ENCODE measurements at places on chromosomes 7 and 10.

DNA sequence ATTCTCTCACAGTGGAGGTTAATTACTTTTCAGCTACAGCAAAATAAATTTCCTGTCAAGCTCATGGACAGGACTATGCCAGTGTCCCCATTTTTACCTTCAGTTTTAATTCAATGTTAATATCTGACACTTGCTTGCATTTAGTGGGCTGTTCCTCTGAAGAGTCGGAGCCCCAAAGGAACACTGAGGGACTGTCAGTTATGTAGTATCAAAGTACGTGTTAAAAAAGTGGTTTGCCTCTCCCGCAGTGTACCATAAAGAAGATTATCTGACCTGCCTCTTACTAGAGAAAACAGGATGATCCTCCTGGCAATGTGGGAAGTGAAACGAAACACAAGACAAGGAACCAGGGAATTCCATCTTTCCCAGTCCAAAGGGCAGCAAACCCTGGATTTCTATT is 1010.9 kb upstream of the PHF14 start:
- DNase-seq = no peak

DNA sequence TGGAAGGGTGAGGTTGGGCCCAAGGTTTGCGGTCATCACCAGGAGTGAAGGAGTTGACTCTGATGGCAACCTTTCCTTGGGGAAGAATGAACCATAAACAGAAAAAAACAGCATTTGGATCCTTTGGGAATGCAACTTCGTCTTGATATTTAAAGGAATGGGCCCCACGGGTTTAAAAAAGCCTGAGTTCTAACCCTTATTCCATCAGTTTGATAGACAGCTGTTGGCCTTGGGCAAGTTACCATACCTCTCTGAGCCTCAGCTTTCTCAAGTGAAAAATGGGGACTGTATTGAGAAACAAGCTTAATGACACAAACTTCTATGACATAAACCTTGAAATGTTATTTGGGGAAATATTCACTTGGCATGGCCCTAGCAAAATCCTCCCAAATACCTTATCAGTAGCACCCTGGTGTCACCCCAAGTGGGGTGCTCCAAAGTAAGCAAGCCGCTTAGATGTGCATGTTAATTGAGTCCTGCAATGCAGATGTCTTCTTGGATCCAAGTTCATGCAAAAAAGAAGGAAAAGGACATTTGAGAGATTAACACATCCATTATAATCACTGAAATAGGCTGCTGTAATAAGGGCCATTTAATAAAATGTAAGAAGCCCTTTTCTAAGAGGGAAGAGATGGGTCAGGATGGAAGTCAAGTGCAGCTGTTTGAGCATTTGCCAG is 13.8 kb downstream of the MXI1 start:
- DNase-seq = no peak

DNA sequence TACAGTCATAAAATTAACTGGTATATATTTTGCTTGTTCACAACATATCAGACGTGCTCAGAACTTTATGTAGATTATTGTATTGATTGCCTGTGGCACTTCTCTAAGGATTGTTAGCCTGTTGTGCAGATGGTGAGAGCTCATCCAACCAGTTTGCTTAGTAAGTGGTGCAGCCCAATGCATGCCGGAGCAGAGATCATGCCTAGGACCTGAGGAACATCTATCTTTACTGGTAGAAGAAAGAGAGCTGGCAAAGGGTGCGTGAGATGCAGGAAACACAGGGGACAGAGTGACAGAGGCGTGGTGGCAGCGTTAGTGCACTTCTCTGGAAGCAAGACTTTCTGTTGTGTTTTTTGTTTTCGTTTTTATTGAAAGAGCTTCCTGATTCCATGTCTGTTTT is 35.9 kb downstream of the CCM2 start:
- DNase-seq = no peak

- no peak for DNase-seq
Measured at GRCh38 chr10:3173171-3173878, 743 bp upstream of the PITRM1 start.

DNA sequence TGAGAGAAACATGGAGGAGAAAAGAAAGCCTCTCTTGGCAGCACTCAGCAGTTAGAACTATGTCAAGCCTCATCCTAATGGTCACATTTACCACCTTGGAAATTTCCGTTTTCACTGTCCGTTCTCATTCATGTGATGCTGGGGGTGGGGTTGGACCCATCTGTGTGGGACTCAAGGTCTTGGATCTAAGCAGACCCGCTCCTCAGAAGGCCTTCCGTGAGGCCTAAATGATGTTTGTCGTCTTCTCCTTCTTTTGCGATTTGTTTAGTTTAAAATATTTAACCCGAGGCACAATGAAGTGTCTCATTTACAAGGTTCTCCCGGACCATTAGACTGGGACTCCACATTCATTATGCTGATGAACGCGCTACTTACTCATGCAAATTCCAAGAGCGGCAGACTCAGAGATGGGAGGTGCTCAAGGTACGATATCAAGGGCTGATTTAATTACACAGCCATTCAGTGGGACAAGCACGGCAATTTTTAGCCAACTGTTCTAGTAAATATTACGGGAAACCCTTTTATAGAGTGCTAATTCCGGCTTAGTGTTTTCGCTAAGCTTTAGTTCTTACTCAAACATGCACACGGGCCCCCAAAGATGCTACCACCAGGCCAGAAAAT is 109.1 kb upstream of the EFCAB10 start:
- no peak for DNase-seq

GRCh38 chr10:119665901-119666708 is 14.9 kb downstream of the BAG3 start:
- DNase-seq = no peak

DNA sequence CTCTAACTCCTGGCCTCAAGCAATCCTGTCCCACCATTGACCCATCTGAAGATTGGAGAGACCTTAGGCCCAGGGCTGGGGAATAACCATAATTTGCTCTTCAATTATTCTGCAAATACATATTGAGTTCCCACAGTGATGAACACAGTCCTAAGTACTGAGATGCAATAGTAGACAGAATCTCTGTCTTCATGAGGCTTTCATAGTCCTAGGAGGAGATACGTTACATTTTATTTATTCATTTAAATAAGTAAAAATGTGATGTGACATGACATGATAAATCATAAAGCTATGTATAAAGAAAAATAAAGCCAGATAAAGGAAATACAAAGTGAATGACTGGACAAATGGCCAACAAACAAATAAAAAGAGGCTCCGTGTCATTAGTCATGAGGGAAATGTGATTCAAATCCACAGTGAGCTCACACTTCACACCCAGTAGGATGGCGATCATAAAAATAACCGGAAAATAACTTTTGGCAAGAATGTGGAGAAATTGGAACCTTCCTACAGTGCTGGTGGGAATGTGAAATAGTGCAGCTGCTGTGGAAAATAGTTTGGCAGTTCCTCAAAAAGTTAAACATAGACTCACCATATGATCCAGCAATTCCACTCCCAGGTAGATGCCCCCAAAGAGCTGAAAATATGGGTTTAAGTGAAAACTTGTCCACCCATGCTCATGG is 52.1 kb upstream of the JCAD start:
- no peak for DNase-seq

GRCh38 chr7:21603972-21604749 is 61.3 kb downstream of the DNAH11 start:
- no peak for DNase-seq

DNA sequence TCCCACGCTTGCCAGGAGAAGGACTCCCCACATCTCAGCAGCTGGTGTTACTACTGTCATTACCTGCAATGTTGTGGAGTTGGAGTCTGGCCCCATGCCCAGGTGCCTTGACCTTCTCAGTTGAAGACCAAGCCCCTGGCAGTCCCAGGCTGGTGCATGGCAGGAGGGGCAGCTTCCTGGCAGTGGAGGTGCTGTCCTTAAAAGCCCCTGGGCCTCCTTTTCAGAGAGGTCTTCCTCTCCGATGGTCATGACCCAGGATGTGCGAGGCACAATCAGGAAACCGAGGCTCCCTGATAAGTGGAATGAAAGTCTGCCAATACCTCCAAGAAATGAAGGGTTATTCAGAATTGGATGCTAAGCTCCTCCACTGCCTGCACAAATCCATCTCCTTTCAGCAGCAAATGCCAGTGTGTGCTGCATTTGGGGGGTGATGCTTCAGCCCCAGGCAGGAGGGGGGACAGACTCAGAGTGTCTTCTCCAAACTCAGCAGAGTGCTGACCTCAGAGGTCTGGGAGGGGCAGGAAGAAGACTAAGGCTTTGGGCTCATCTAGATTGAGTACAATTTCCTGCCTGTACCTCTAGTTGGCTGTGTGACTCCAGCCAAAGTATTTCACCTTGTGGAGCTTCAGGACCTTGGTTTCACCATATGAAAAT is 97.0 kb upstream of the DDC start:
- no peak for DNase-seq

- DNase-seq = no peak
Measured at GRCh38 chr7:5622746-5623145, 158.7 kb downstream of the RNF216 start.

- no peak for DNase-seq
Measured at GRCh38 chr7:114889646-114890285, 32.1 kb upstream of the MDFIC start.

GRCh38 chr7:80235334-80235733 is 100.7 kb downstream of the GNAI1 start:
- DNase-seq = no peak

DNA sequence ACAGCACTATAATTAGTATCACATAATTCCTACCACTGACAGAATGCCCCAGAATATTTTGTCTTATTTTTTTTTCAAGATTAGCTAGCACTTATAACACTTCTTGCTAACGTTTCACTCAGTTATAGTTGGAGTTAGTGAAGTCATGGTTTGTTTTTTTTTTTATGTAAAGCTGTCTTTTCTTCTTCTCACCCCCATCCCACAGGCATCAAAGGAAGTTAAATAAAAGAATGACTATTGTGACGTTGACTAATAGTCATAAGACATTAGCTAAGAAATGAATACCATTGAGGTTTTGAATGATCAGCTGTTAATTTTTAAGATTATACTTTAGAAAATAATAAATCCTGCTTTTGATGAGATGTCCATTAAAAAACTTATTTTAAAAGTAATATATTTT is 498.3 kb downstream of the GFRA1 start:
- no peak for DNase-seq

GRCh38 chr7:132336797-132337196 is 239.5 kb downstream of the PLXNA4 start:
- DNase-seq = no peak

DNA sequence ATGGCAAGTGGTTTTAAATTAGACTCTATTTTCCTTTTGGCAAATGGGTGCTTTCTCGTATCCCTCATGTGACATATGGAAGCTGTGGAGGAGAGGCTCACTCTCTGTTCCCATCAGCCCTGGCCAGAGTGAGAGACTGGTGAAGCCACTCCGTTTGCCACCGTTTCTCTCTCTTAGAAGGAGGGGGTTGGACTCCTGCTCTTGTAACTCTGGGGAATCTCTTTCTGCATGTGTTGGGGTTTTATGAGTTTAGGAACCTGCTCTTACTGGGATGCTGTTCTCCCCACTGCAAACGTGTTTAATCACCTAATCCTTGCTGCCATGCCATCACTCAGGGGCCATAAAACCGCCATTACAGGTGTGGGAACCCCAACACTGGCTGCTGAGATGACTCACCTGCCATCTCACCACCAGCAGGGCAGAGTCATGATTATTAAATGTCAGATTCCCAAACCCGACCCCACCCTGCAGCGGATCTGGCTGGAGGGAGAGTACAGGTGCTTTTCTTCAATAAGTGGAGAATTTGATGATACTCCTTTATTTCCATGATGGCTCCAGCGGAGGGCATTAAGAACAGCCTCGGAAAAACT is 103.2 kb downstream of the ADCY1 start:
- no peak for DNase-seq

DNA sequence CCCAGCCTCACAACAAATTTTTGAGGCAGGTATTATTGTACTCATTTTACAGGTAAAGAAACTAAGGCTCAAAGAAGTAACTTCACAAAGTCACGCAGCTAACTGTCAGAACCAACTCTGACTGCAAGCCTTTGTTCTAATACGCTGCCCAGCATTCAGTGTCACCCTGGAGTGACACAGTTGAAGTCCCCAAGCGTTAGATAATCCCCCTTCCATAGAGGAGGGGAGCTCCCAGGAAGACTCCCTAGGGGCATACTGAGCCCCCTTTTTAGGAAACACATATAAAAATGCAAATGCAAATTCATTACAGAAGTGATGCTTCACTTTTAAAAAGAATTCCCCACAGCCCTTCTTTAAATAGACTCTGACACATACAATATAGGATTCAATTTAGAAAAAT is 101.0 kb upstream of the MACROH2A2 start:
- DNase-seq = no peak

GRCh38 chr7:115034515-115034914 is 112.6 kb downstream of the MDFIC start:
- no peak for DNase-seq

- no peak for DNase-seq
Measured at GRCh38 chr10:125096371-125096770, 64.0 kb downstream of the CTBP2 start.

DNA sequence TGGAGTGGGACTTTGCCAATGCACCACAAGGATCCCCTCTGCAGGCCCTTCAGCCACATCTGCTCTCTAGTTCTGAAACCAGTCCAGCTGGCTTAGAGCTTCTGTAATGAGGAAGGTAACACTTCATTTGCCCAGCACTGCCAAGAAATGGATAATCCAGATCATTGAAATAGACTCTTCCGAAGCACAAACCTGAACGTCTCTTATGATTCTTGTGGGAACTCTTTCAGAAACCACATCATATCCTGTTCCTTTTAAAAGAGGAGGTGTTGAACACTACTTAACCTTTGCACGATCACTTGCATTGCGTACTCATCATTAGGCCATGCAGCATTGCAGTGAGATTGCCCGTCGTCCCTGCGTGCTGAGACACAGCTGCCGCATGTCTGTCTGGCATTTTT is 25.8 kb upstream of the PLPP4 start:
- DNase-seq = no peak

- no peak for DNase-seq
Measured at GRCh38 chr10:33249659-33250345, 84.7 kb downstream of the NRP1 start.

GRCh38 chr10:35824704-35825103 is 182.6 kb upstream of the FZD8 start:
- DNase-seq = no peak

DNA sequence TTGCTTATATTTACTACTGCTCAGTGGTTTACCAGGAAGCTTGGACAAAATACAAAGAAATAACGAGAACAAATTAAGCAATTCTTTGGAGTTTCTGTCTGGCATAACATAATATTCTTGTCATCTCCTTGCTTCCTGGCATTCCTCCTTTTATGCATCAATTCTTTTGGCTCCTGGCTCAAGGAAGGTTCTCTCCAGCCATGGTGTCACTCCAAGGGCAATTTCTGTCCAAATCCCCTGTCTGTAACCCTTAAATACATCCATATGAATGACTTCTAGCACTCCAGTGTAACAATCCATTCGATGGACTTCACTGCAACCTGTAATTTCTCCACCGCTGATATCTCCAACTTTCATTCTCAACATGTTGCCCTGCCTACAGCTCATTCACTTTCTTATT is 617.7 kb upstream of the ANKRD30A start:
- no peak for DNase-seq

DNA sequence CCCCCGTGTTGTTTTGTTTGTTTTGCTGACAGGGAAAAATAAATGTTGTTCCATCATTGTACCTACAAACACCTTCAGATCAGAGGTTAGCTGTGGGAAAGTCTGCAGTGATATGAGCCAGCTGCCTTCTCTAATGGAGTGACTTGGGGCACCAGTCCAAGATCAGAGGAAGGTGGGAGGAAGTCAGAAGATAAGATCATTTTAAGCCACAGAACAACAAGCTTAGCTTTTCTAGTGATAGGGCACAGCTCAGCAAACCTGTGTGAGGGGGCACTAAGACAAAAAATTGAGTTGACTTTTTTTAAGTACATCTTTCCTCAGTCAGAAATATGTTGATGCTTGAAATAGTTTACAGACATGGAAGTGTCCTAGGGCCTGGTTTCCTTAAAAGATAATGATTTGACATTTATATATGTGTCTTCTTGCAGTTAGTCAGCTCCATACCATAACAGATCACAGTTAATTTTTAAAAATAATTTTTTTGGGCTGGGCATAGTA is 240.3 kb upstream of the KAT6B start:
- DNase-seq = peak; percentile 1

Data from stimulated activated CD8-positive, alpha-beta memory T cell treated with anti-CD3 and anti-CD28 coated beads, Interleukin-12 subunit alpha, Interleukin-12 subunit beta, amount 100 ng/mL, for 4 hours (primary cell).